CD8-positive, alpha-beta memory T cell (primary cell): ENCODE measurements at places on chromosomes 7 and 10. TPM values are rescaled to one million over a fixed set of nuclear protein-coding genes. Genes with fewer than 3 reads are reported as not detected.

- peaks cover 6% of the 10 kb centered on the region for H3K27me3 ChIP-seq
- H3K4me3 ChIP-seq: no peak overlapping the region
- no peak overlapping the region for H3K27ac ChIP-seq
- no peaks in the 10 kb centered on the region for H3K36me3 ChIP-seq
- no peaks in the 10 kb centered on the region for H3K4me1 ChIP-seq
Measured at GRCh38 chr7:148395990-148396716, 194.4 kb upstream of the C7orf33 start.

DNA sequence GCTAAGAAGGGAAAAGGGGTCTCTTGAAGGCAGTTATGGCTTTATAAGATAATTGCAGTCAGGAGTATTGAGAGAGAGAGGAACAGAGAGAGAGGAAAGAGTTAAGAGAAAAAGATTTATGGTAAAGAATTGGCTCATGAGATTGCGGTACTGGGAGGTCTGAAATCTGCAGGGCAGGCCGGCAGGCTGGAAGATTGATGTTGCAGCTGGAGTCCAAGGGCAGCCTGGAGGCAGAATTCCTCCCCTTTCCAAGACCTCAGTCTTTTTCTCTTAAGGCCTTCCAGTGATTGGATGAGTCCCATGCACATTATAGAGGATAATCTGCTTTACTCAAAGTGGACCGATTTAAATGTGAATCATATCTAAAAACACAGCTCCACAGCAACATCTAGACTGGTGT lies 68.4 kb downstream of the HACD1 start:
- no peaks in the 10 kb centered on the region for H3K4me1 ChIP-seq
- no peak for DNase-seq
- no peaks in the 10 kb centered on the region for H3K36me3 ChIP-seq
- no peak overlapping the region for H3K4me3 ChIP-seq
- H3K27ac ChIP-seq: no peak overlapping the region

GRCh38 chr7:51634025-51634424 lies 317.4 kb upstream of the COBL start:
- H3K36me3 ChIP-seq: no peaks in the 10 kb centered on the region
- no peak overlapping the region for H3K4me3 ChIP-seq

GRCh38 chr7:108368466-108368865 lies 87.8 kb downstream of the NRCAM start:
- H3K27me3 ChIP-seq: no peaks in the 10 kb centered on the region
- no peak overlapping the region for H3K4me3 ChIP-seq
- H3K36me3 ChIP-seq: no peaks in the 10 kb centered on the region
- H3K4me1 ChIP-seq: no peaks in the 10 kb centered on the region
- DNase-seq: no peak

DNA sequence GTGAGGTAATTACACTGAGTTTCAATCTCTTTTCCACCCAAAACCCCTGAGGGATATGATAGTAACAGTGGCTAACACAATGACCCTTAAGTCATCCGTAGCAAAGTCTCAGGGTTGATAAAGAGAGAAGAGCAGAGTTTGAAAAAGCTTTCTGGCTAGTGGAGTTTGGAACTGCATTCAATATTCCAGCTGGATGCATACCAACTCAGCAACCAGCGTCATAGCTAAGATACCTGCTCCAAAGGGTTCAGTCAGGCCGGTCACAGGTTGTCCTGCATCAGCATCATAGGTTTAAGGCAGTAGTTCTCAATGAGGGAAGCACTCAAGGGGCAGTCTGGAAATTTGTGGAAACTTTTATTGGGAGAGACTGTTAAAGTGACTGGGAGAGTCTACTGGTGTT lies 93.5 kb downstream of the CNOT4 start:
- no peaks in the 10 kb centered on the region for H3K27me3 ChIP-seq
- no peaks in the 10 kb centered on the region for H3K4me1 ChIP-seq
- peaks cover 11% of the 10 kb centered on the region for H3K36me3 ChIP-seq
- no peak overlapping the region for H3K27ac ChIP-seq

GRCh38 chr10:31197886-31198285 lies 121.1 kb upstream of the ZEB1 start:
- H3K4me3 ChIP-seq: no peak overlapping the region
- H3K27me3 ChIP-seq: peaks cover 5% of the 10 kb centered on the region
- no peaks in the 10 kb centered on the region for H3K4me1 ChIP-seq

GRCh38 chr7:151372612-151373265 lies 31.1 kb downstream of the NUB1 start:
- H3K27me3 ChIP-seq: no peaks in the 10 kb centered on the region
- H3K4me1 ChIP-seq: peaks cover 8% of the 10 kb centered on the region
- H3K36me3 ChIP-seq: peaks cover 51% of the 10 kb centered on the region
- no peak overlapping the region for H3K27ac ChIP-seq
- no peak for DNase-seq

- H3K4me1 ChIP-seq: peaks cover 13% of the 10 kb centered on the region
Measured at GRCh38 chr7:130881091-130881798, 147.2 kb upstream of the KLF14 start.

HOXA10 gene
- not detected for total RNA-seq

IGFBP1 gene
- not detected for total RNA-seq

TRIM50 gene
- not detected for total RNA-seq

CFAP46 gene
- total RNA-seq: not detected

ODAD2 gene
- not detected for total RNA-seq

METTL27 gene
- not detected for total RNA-seq

TSPAN12 gene
- not detected for total RNA-seq

DRGX gene
- total RNA-seq: not detected

ARHGAP12 gene
- 5.1 TPM for total RNA-seq

SMO gene
- 0.22 TPM for total RNA-seq
